ENCODE measurements at places on chromosomes 5 and 9.

DNA sequence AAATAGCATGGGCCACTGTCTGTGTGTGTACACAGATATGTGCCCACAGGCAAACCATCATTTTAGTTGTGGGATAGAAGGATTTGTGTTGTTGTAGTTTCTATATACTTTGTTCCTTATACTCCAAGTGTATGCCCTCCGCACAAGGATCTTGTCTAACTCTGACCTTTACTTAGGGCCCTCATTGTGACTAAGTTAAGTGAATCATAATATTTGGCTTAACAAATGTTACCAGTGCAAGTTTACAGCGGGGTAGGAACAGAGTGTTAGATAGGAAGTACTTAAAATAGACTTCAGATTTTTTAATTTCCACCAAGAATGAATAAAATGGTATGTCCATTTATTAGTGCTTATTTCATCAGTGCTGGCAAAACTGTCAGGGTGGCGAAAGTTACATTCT is 29.5 kb upstream of the CYFIP2 start:
- no peak for DNase-seq

GRCh38 chr9:130905902-130906734 is 9.5 kb upstream of the QRFP start:
- no peak for DNase-seq

DNA sequence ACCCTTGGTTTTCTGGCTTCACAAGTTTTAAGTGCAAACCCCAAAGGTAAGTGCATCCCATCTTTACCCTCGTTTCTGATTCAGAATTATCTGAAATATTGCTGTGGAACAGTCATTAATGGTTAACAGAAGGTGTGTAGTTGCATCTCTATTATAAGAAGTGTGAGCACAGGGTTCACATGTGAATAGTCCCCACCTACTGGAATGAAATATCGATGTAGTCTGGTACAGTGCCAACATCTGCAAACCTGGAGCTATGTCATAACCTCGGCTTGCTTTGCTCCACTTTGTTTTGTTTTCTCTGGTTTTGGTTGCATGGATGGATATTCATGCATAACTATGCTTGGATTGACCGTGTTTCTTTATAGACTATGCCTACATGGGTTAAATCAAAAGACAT is 12.6 kb downstream of the HTR4 start:
- no peak for DNase-seq

DNA sequence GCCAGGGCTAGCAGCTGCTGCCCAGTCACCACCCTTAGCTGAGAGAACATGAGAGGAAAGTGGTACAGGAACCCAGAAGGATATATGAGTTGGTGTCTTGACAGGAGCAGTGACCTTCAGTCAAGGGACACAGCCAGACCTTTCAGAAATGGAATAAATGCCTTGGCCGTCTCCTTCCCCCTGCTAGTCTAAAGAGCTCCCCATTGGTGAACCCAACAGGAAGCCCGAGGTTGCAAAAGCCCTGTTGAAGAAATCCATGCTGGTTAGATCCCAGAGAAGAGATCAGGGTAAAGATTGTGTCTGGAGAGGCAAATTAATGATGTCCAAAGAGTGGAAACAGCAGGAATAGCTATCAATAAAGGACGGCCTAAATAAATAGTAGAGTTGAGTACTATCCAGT is 244.5 kb downstream of the NR3C1 start:
- DNase-seq: no peak

GRCh38 chr9:21060919-21061561 is 16.7 kb downstream of the IFNB1 start:
- no peak for DNase-seq
